ENCODE measurements at places on chromosomes 2 and 18. TPM values are rescaled to one million over a fixed set of nuclear protein-coding genes. Genes with fewer than 3 reads are reported as not detected.
A peak's percentile ranks its signal among the peaks of the same experiment; 100 is the strongest.

DNA sequence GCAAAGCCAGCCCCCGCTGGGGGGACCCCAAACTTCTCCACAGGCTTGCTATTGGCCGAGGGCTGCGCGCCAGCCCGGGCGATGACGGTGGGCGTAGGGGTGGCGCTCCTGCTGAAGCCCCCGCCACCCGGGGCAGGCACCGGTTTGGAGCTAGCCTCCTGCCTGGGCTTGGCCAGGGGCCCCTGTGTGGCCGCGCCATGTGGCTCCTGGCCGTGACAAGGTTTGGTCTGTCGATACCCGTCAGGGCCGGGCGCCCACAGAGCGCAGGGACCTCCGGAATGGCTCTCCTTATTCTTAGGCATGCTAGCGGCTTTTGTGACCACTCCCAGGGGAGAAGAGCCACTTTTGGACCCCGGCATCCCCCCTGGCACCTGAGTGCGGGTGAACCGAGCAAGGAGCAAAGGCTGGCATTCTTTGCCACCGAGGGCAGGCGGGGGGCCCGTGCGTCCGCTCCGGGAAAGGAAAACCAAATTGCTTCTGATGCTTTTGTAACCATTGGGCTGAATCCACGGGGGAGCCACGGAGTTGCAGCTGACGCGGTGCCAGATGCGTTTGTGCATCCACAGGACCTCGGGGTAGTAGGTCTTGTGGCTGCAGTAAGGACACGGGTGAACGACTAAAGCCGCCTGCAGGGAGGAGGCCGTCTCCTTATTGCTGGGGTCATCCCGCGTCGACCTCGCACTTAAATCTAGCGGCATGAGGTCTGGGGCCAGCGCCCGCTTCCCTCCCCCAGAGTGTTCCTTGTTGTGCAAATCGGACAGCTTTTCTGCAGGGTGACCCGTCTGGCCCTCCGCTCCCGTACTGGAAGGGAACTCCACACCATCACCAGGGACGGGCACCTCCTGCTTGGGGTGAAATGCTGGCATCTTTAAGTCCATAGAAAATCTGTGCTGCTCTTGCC, 115.6 kb downstream of the ZNF516 start:
- H3K4me3 ChIP-seq = no peak overlapping the region
- DNase-seq = no peak
- no peak overlapping the region for H3K27ac ChIP-seq
- H3K36me3 ChIP-seq = peaks cover 4% of the 10 kb centered on the region
- H3K27me3 ChIP-seq = no peaks in the 10 kb centered on the region

- H3K4me3 ChIP-seq = no peak overlapping the region
- peaks cover 8% of the 10 kb centered on the region for H3K4me1 ChIP-seq
- no peak overlapping the region for H3K27ac ChIP-seq
Measured at GRCh38 chr18:31688606-31689005, 4.2 kb upstream of the B4GALT6 start.

Gene SH3RF3
- total RNA-seq = 0.42 TPM

DNA sequence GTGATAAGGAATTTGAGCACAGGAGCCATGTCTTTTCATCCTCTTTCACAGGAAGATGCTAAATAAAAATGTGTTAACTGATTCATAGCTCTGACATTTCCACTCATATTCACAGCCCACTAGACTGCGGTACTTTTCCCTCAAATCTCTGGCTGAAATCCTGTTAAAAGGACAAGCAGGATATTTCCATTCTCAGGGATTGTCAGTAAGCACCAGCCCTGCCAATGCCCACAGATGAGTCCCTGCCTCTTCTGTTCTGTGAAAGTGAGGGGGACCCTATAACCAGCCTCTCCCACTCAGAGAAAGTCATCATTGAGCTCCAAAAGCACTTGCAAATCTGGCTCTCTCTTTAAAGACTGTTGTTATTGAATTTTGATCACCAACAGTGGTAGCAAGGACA, 440.5 kb downstream of the SETBP1 start:
- no peak overlapping the region for H3K4me3 ChIP-seq
- no peaks in the 10 kb centered on the region for H3K4me1 ChIP-seq
- DNase-seq = no peak
- H3K27me3 ChIP-seq = no peaks in the 10 kb centered on the region

GRCh38 chr2:88159481-88159880, 10.7 kb upstream of the THNSL2 start:
- H3K4me3 ChIP-seq = no peak overlapping the region
- DNase-seq = no peak
- H3K4me1 ChIP-seq = peaks cover 8% of the 10 kb centered on the region
- no peak overlapping the region for H3K27ac ChIP-seq
- no peaks in the 10 kb centered on the region for H3K36me3 ChIP-seq

DNA sequence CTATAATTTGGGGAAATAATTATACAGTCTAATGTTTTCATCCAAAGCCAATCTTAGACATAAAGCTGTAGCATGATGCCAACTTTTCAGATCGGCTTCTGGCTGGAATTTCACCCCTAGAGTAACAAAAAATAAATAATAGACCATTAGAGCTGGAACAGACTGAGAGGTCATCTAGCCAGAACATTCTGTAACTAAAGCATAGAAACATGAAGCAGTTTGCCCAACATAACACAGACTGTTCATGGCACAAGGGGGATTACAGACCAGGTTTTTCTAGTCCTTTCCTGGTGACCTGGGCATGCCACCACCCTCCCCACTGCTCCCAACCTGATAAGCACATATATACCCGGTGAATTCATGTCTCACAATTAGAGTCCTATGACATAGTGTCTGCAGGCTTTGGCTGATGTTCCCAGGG, 116.4 kb upstream of the PPP1CB start:
- peaks cover 18% of the 10 kb centered on the region for H3K4me1 ChIP-seq
- peak overlapping the region; percentile 64 for H3K27ac ChIP-seq
- no peaks in the 10 kb centered on the region for H3K27me3 ChIP-seq

- H3K4me3 ChIP-seq = no peak overlapping the region
- no peak for DNase-seq
- no peaks in the 10 kb centered on the region for H3K4me1 ChIP-seq
- H3K27ac ChIP-seq = no peak overlapping the region
Measured at GRCh38 chr2:58501371-58502160, 260.4 kb upstream of the FANCL start.

Gene DAW1
- total RNA-seq = not detected

Gene TANK
- 46.0 TPM for total RNA-seq

Gene COL4A4
- total RNA-seq = 0.14 TPM

Gene FOXI3
- total RNA-seq = not detected

Gene CXCR1
- total RNA-seq = 1.8 TPM

GRCh38 chr2:202690321-202690900, 55.6 kb downstream of the FAM117B start:
- DNase-seq = no peak
- H3K4me1 ChIP-seq = peaks cover 11% of the 10 kb centered on the region
- H3K4me3 ChIP-seq = no peak overlapping the region
- no peaks in the 10 kb centered on the region for H3K27me3 ChIP-seq
- no peaks in the 10 kb centered on the region for H3K36me3 ChIP-seq
- no peak overlapping the region for H3K27ac ChIP-seq

- no peaks in the 10 kb centered on the region for H3K36me3 ChIP-seq
- no peaks in the 10 kb centered on the region for H3K27me3 ChIP-seq
- peak; percentile 55 for DNase-seq
- H3K4me3 ChIP-seq = peak overlapping the region; percentile 48
- H3K27ac ChIP-seq = no peak overlapping the region
Measured at GRCh38 chr18:35267809-35268208, 22.2 kb downstream of the ZSCAN30 start.

Gene SPP2
- total RNA-seq = 76.7 TPM

GRCh38 chr18:43978174-43978573, 700.9 kb upstream of the SYT4 start:
- no peaks in the 10 kb centered on the region for H3K4me1 ChIP-seq
- no peak overlapping the region for H3K27ac ChIP-seq
- no peak overlapping the region for H3K4me3 ChIP-seq
- H3K27me3 ChIP-seq = peaks cover 3% of the 10 kb centered on the region
- no peak for DNase-seq

DNA sequence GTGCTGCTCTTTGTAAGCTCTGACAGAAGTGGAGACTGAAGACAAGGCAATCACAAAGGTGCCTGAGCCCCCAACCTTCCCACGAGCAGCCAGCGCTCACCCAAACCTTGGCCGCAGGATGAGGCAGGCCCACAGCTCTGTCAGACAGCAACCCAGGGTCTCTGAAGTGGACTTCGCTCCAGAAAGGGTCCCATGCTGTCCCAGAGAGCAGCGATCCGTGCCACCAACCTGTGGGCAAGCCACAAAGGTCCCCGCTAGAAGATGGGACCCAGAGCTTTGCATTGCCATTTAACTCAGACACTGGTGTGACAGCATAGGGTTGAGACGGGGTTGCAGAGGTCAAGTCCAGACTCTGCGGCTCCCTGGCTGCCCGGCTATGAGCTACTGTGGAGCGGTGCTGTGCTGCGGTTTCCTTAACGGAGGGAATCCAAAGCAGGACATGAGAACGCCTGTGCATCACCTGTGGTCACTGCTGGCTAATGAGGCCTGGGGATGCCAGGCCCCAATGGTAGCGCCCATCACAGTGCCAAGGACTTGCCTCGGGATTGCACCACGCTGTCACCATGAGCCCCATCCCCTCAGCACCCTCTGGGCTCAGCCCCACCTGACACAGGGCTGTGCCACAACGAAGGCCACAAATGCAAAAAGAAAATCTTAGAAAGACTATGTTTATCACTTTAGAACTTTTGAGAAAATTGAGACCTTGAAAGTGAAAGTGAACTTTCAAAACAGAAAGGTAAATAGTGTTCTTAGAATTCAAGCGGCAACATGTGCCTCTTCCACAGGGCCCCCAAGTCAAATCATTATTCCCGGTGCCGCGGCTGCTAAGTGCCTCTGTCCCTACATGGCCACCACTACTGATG, 103.4 kb downstream of the HDAC4 start:
- no peak for DNase-seq
- no peak overlapping the region for H3K4me3 ChIP-seq
- no peaks in the 10 kb centered on the region for H3K36me3 ChIP-seq

Gene CCNT2
- 20.6 TPM for total RNA-seq

Gene LHCGR
- not detected for total RNA-seq

DNA sequence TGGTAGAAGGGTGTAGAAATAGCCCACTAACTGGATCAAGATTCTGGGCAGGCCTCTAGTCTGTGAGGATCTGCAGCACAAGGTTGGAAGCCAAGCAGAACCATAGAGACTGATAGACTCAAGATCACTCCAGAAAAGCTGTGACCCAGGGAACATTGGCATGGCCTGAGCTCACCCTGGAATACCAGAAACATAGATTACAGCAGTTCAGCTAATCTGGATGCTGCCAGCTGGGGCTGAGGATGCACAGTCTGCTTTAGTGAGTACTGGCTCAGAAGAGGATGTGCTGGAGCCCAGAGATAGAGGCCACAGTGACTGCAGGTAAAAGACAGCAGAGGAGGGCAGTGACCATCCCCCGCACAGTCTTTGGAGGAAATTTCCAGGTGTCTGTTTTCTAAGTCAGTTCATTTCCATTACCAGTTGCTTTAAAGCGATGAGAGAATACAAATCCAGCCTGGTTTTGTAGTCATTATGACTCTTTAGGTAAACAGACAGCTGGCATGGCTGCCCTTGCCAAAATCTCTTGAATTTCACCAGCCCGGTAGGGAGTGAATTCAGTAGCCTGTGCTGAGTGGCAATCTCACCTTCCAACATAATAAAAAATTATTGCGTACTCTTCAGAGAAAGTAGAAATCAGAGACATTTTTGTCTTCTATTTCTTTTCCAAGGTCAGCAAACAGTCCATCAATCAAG, 119.2 kb downstream of the ANTXR1 start:
- H3K4me3 ChIP-seq = no peak overlapping the region
- no peak for DNase-seq
- no peaks in the 10 kb centered on the region for H3K27me3 ChIP-seq
- no peak overlapping the region for H3K27ac ChIP-seq
- H3K36me3 ChIP-seq = no peaks in the 10 kb centered on the region

Gene LIPG
- 2.8 TPM for total RNA-seq

DNA sequence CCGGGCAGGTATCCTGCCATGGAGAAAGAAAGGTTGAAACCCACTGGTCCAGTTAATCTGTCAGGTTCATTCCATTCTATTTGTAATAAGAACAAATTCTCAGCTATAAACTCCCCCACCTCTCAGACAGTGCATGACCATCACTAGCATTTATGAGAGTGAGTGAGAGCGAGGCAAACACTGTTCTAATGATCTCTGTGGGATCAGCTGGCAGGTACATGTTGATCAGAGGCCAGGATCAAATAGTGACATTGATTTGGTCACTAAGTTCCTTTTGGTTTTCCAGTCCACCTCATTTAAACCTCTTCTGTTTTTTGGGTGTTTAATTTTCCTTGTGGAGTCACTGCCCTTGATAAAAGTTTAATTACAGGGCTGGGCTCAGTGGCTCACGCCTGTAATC, 423.1 kb upstream of the CHST9 start:
- H3K4me1 ChIP-seq = no peaks in the 10 kb centered on the region
- no peak overlapping the region for H3K27ac ChIP-seq
- H3K36me3 ChIP-seq = no peaks in the 10 kb centered on the region
- no peaks in the 10 kb centered on the region for H3K27me3 ChIP-seq
- H3K4me3 ChIP-seq = no peak overlapping the region

- no peak overlapping the region for H3K27ac ChIP-seq
- DNase-seq = no peak
- no peak overlapping the region for H3K4me3 ChIP-seq
- no peaks in the 10 kb centered on the region for H3K36me3 ChIP-seq
Measured at GRCh38 chr2:202687276-202687675, 52.5 kb downstream of the FAM117B start.

DNA sequence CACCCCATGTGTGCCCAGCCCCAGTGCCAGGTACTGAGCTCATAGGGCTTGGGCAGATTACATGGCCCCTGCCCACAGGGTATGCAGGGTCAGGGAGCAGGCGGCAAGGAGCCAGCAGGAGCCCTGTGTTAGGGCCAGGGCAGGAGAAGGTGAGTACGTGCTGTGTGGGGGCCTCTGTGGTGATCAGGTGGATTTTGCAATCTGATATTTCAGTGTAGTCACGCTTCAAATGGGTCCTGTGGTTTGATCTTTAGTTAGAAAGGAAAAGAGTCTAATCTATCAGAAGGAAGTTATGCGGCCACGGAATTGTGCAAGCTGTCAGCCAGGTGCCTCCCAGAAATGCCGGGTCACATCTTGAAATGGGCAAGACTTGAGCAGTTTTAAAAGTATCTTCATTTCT, 13.9 kb downstream of the UBE2F start:
- DNase-seq = no peak
- H3K4me1 ChIP-seq = peaks cover 1% of the 10 kb centered on the region
- H3K27me3 ChIP-seq = no peaks in the 10 kb centered on the region
- H3K4me3 ChIP-seq = no peak overlapping the region
- no peak overlapping the region for H3K27ac ChIP-seq

Data from liver (tissue), 10 donors.